ENCODE measurements at places on chromosomes 1 and 21.

GRCh38 chr1:236072001-236072400 lies 7.1 kb upstream of the NID1 start:
- no peak for DNase-seq

GRCh38 chr1:147919896-147920295 lies 8.3 kb upstream of the GPR89B start:
- no peak for DNase-seq

GRCh38 chr1:172883844-172884243 lies 166.9 kb downstream of the TNFSF18 start:
- DNase-seq = no peak

GRCh38 chr1:20521960-20522861 lies 14.3 kb upstream of the MUL1 start:
- DNase-seq = no peak

DNA sequence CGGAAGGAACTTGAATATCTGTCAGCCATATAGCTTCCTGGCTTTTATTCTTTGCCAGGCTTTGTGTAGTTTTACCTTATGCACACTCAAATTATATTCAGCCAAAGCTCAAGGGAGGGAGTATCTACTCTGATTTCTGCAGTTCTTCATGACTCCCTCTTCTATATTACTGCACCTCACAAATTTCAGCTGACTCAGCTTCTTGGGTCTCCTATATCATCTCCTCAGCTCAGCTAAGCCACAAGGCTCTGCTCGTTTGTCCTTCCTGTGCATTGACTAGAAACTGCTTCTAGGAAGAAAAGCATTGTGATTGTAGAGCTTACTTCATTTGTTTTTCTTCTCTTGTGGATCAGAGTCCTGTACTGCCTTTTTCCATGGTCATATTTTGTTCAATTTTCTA lies 37.4 kb downstream of the BTBD8 start:
- no peak for DNase-seq

DNA sequence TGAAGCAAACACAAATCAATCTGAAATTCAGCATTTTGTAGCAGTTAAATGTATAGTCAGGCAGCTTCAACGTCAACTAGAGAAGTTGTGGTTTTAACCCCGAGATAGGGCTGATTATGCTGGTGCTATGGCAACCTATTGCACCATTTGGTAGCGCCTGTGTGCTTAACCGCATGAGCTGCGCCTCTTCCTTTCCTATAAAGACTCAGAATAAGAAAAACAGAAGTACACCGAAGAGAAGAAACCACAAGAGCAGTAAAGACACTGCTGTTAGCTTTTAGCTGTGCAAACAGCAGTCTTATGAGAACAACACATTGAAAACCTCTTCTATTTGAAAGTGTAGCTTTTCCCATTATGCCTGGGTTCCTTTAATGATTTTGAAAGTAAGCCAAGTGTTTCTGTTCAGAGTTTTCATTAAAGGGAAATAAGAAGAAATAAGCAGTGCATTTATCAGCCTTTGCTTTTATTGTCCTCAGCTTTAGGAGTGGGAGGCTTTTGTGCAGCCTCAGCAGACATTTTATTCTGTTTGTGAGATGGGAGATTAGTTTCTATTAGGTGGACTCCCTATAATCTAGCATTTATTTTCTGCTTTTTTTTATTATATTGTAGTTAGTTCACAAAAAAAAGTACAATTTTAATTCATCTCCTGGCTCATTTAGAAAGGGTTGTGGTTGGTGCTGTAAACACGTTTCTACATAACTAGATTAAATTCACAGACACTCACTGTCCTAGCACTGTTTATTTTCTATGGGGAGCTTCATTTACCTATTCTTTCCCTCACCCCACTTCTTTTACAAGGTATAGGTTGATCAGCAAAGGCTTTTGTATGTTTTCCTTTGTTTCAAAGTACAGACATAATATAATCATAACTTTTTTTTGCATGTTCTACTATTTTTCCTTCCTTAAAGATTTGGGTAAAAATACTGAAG lies 43.3 kb downstream of the PTPRC start:
- no peak for DNase-seq

GRCh38 chr1:42081475-42081874 lies 71.7 kb upstream of the GUCA2B start:
- no peak for DNase-seq

GRCh38 chr1:106831511-106831910 lies 225.0 kb upstream of the PRMT6 start:
- DNase-seq = no peak

- DNase-seq = no peak
Measured at GRCh38 chr1:206816390-206817287, 44.3 kb upstream of the IL10 start.

- no peak for DNase-seq
Measured at GRCh38 chr1:20538760-20539551, 13.4 kb upstream of the FAM43B start.

GRCh38 chr1:182633657-182634281 lies 29.6 kb upstream of the RGS16 start:
- DNase-seq = no peak

DNA sequence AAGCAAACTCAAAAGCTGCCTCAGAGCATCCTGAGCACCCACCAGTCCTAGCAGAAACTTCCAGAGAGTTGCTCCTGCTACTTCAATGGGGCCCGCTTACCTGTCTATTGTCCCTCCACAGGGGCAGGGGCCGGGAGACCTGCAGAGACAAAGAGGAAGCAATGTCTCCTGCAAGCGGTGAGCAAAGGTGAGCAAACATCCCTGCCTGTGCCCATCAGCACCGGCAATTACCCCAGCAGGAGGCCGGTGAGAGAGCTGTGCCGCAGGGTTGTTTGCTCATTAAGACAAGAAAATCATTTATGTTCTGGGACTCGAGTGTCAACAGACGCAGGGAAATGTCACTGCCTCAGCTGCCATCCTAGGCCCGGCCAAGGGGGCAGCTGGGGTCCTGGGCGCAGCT lies 53.8 kb upstream of the TARDBP start:
- no peak for DNase-seq

DNA sequence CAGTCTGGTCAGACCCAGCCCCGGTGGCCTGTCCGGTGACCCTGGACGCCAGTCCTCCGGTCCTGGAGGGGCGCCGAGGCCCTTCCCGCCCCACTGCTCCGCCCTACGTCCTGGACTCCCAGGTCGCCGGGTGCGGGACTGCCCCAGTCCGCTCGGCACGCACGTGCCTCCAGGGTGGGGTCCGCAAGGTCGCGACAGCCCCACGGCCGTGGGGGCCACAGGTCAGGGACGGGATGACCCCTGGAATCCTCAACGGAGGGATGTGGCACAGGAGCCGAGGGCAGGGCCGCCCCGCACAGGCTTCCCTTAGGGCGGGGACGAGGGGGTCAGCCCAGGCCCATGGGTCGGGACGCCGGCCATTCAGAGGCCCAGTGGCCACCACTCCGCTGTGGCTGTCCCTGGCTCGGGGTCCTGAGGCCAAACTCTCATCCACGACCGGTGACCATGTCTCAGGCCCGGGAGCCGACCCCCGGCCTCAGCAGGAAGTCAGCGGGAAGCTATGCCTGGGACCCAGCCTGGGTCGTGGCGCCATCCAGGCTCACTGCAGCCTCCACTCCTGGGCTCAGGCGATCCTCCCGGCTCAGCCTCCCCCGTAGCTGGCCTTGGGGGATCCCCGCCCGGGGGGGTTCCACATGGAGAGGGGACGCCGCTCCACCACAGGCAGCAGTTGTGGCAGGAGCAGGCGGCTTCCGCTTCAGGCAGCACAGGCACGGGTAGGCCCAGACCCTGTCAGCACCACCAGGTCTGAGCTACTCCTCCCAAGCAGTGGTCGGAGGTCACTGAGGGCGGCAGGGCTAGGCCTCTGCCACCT lies 599 bp upstream of the TMEM240 start:
- DNase-seq = no peak

GRCh38 chr21:44532712-44533111 lies 7.3 kb downstream of the KRTAP10-1 start:
- no peak for DNase-seq

GRCh38 chr1:185016880-185017279 lies 28.5 kb upstream of the RNF2 start:
- no peak for DNase-seq

- DNase-seq = no peak
Measured at GRCh38 chr1:90834886-90835660, 118.0 kb upstream of the BARHL2 start.

DNA sequence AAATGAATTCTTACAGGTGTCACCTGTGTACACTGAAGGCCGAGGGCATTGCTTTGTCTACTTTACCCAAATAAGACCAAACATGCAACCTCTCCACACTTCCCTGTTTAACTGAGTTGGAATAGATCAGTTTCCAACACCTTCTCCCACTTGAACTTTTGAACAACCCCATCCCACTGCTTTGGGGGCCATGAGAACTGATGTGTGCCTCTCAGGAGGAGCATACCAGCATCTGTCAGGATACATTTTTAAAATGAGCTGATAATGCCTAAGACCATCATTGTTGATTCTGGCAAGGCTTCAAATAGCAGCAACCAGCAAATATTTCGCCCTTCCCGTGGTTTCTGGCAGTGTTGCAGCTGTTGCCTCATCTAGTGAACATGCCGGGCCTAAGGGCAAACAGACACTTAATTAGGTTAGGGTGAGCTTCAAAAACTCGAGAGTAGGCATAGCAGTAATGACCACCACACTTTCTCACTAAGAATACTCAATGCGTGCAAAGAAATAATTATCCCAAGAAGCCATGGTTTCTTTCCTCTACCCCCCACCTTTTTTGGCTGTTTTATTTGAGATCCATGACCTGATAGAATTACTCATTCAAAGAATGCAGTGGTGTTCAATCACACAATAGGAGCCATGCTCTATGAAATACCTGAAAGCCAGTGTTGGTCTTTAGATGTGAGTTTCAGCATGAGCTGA lies 63.7 kb downstream of the MAP10 start:
- DNase-seq = no peak

GRCh38 chr1:58900396-58900795 lies 116.5 kb upstream of the JUN start:
- no peak for DNase-seq

DNA sequence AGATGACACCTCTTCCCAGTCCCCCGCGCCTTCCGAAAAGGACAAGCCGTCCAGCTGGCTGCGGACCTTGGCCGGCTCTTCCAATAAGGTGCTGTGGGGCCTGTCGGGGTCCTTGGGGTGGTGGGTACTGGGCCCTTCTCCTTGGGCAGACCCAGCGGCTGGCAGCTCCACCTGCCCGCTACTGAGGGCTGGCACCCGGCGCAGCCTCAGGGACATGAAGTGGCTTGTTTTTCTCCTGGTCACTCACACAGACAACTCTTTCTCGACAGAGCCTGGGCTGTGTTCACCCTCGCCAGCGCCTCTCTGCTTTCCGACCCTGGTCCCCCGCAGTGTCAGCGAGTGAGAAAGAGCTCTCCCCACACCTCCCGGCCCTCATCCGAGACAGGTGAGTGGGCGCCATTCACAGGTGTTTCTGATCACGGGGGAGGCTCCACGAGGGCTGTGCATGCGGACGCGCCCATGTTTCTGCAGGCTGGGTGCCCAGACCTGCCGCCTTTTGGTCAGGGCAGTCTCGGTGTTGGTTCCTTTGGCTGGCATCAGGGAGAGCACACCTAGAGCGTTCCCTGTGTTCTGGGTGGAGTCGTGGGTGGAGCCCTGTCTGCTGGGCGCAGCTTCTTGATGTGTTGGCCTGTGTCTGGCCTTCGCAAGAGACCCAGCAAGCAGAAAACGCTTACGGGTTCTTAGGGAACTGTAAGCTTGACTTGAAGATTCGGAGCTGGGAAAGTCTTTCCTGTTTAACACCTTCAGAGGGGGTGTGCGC lies 75.1 kb downstream of the SKI start:
- no peak for DNase-seq

DNA sequence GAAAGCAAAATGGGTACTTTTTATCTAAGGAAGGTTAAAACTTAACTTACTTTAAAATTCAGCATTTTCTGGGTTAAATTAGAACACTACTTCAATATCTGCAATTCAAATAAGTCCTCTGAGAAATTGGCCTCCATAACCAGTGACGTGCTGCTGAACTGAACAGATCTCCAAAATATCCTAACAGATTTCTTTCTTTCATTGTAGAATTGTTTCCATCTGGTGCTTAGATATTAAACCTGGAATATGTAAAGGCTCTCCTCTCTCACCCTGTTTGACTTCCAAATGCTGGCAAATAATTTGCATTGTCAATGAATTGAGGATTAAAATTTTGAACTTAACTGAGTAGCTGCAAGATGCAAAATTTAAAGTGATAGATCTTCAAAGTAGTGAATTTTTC lies 316.9 kb upstream of the CXADR start:
- no peak for DNase-seq

DNA sequence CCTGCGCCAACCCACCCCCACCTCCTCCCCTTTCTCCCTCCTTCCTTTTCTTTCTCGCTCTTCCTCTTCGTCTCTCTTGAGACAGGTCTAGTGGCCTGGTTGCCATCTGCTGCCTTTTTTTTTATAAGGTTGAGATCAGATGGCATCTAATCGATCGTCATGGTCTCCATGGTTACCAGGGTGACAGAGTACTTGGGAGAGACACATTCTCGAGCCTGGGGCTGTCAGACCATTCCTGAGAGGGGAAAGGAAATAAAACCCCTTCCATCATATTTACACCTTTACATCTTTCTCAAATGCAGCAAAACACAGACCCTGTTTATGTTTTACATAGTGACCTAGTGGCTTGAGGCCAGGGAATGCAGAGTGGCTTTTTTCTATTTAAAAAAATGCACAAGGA lies 53.5 kb upstream of the SLC22A15 start:
- DNase-seq = no peak

GRCh38 chr1:160410406-160411005 lies 10.1 kb downstream of the VANGL2 start:
- DNase-seq = no peak

DNA sequence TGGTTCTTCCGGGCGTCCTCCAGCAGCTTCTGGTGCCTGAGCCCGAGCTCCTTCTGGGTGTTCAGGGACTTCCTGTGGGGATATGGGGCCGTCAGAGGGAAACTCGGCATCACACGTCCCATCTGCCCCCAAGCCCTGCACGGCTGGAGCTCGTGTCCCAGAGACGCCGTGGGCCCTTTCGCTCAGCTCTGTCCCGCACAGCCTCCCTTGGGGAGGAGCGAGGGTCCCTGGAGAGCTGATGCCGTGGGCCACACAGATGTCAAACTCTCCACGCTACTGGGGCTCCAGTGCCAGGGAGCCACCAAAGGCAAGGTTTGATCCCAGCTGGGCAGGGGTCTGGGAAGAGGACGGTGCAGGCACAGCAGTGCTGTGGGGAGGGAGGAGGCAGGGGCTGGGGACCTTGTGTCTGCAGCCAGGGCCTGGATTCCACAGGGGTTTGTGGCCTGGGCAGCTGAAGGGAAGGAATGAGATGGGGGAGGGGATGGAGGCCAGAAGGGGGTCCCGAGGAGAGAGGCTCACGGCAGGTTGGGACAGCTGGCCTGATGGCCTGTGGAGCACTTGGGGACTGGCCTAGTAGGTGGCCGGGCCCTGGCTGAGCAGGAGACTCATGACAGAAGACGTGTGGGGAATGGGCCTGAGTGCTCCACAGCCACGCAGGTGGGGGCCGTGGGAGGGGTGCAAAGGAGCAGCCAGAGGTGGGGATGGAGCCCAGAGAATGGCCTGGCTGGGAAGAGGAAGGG lies 30.4 kb downstream of the CFAP74 start:
- no peak for DNase-seq

DNA sequence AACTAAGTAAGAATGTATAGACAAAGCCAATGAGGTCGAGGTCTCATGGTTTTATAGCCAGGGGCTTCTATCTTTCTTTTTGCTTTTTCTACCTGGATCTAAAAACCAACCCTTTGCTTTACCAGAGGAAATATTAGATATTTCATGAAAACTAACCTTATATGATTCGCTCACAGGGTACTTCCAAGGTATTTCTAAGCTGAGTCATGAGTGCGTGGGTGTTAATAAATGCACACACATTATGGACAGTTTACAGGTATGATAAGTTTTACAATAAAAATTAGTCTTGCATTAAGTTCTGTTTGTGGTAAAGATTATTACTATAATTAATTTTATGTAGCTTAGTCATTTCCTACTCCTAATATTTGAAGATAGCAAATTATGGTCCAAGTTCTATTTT lies 217.2 kb downstream of the CHRM3 start:
- DNase-seq = no peak
